Dermis blood vessel endothelial cell (primary cell): ENCODE measurements at places on chromosomes 7 and 10. TPM values are rescaled to one million over a fixed set of nuclear protein-coding genes. Genes with fewer than 3 reads are reported as not detected.
A peak's percentile ranks its signal among the peaks of the same experiment; 100 is the strongest.

DNA sequence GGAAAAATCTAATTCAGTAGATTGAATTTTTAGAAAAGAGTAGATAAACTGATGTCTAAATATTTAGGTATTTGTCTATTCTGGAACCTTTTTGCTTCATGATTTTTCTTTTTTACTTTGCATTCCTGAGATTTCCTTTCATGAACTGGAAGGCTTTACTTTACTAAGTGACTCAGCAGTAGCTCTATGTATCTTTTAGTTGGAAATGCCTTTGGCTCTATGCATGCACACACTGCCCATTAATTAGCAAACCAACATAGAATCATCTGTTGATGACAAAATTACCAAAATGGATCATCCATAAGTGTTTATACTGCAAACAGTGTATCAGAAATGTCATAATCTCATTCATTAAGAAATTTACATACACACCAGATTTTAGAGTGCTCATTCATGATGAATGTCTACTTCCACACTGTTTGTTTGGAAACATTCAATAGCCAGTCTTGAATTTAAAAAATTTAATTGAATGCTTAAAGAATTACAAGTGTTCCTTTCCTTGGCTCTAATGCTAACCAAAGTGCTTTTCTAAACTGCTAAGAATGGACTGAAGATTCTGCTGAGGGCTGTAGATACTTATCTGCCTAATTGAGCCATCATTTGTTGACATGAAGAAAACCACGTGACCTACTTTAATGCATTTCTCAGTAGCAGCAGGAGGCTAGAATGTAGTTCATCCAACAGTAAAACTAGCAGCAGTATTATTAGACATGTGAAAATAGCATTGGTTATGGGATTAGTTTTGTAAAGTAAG lies 282.0 kb downstream of the ADK start:
- no peak for DNase-seq

DNA sequence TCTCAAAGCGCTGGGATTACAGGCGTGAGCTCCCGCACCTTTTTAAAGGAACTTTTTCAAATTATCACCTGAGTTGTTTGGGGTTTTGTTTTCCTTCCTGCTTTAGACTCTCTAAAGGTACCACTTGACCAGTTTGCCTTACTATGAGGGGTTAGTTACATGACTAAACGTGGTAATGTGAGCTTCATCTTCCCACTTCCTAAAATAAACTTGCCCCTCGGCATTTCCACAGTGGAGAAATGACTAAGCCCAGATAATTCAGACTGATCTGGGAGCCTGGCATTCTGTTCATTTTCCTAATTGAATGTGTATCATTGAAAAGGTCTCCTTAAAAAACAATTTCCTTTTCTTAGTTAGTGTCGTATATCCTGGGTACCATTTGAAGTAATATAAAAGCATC lies 163.4 kb downstream of the PLXDC2 start:
- no peak for DNase-seq

DNA sequence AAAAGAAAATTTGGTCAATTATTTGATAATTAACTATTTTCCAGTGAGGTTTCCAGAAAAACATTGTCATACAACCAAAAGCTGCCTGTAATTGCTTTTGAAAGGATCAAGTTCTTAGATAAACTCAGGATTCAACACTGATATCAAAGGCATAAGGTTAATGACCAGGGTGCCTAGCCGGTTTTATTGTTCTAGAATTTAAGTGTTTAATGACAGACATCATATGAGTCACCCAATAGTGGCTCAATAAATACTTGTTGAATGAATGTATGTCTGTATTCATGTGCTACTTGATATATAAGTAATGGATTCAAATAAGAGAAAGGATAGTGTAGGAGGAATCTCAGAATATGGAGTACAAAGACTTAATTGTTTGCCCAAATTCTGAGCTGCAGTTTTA lies 196.1 kb upstream of the LRGUK start:
- DNase-seq: peak; percentile 13

- peak; percentile 73 for DNase-seq
Measured at GRCh38 chr7:35424869-35425495, 171.1 kb upstream of the TBX20 start.

DNA sequence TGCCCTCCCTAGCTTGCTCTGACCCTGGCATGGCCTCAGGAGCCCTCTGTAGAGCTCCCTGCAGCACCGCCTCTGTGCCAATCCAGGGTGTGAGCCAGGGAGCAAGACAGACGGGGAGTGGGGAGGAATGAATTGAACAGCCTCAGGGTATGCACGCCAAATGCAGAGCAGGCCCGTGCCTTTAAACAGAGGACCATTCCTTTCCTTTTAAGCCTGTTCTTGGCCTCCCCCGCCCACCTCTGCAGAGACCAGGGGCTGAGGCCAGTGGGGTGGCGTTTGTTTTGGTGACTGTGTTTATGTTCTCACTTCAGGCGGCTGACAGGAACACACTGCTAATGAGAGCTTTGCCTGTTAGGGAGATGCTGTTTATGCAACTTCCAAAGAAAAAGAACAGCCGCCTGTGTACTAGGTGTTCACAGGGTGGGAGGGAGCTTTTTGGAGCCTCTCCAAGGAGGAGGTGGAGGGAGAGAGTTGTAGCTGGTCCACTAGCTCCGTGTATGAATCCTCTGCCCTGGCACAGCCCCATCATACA lies 528.1 kb upstream of the DPP6 start:
- no peak for DNase-seq

DNA sequence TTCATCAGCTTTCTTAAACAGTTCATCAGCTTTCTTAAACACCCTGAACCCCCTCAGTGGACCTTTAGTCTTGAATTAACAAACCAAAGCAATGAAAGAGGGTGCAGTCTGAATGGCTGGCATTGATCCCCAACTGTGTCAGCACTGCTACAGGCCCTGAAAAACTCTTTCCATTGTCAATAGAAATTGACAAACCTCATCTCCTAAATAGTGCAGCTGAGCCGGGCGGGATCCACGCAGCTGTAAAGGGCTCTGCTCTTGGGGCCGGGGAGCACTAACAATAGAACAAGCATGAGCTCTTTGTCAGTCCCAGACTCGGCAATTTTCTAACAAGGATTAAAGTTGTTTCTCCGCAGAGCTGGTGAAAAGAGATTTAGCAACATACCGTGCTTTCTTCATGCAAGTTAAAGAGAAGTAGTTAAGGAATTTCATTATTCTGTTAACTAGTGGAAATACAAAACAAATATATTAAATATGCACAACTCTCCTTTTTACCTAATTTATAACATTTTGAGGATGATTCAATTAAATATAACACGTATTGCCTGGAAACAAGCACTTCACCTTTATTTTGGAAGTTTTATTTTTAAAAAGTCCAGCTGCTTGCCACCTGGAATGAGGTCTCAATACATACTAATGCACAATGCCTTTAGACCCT lies 24.7 kb upstream of the FEZF1 start:
- DNase-seq: no peak

DNA sequence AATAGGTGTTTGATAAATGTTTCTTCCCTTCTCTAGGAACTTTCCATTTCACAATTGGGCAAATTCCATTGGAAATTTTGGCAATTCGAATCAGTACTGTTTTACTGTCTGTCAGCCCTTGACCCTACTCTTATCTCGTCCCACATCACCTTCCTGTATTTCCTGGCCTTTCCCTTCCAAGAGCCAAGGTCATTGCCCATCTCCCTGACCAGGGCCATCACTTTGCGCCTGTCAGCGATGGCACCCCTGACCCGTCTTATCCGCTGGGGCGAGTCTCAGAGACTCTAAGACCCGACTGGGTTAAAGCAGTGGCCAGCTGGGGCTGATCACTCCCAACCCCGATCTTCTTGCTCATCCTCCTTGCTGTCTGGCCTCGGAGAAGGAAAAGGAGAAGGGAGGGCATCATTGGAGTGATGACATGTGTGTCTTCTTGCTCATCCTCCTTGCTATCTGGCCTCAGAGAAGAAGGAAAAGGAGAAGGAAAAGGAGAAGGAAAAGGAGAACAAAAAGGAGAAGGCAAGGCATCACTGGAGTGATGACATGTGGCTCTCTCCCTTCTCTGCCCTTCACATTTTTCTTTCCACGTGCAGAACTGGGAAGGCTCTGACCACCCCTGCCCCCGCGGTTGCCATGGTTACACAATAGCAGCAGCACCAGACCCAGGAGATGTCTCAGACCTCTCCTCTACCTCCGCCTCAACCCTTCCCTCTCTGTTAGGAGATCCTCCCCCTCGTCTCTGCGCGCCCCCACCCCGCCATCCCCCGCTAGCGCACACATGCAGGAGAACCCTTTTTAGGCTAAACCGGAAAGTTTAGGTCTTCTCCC lies 2.0 kb downstream of the SEMA3D start:
- peak; percentile 27 for DNase-seq

The EEPD1 gene
- 1.3 and 5.1 TPM in 2 replicates for total RNA-seq

GRCh38 chr7:133121175-133121844 lies 39.4 kb upstream of the CHCHD3 start:
- no peak for DNase-seq

GRCh38 chr7:131225619-131226513 lies 101.8 kb upstream of the MKLN1 start:
- DNase-seq: peak; percentile 43

- DNase-seq: peak; percentile 79
Measured at GRCh38 chr10:78579995-78580394, 488.8 kb upstream of the ZMIZ1 start.

- no peak for DNase-seq
Measured at GRCh38 chr7:70217571-70217970, 619.3 kb downstream of the AUTS2 start.

- DNase-seq: peak; percentile 81
Measured at GRCh38 chr10:34723750-34724149, 91.3 kb downstream of the PARD3 start.

DNA sequence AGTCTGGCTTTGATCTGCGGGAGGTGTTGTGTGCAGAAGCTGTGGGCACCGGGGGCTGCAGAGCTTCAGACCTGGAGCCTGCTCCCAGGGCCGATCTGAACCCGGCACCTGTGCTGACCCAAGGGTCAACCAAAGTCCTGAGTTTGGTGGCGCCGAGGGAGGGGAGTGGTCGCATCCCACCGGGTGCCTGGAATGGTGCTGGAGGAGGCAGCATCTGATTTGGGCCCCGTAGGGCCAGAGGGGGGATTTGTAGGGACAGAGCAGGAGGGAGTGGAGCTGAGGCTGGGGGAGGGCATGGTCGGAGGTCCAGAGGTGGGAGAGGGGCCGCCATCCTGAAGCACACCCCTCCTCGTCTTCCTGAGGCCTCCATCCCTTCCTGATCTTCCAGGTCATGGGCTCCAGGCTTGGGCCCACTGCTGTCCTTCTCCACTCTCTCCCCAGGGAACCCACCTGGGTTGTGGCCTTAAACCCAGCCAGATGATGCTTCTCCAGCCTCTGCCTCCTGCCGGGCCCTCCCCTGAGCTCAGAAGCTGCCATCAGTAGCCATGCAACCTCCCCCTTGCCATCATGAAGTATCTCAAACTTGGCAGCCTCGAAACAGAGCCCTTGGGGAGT lies 112.9 kb downstream of the LHPP start:
- DNase-seq: no peak

GRCh38 chr7:47581804-47582763 lies at the start of gene TNS3:
Gene TNS3, minus strand, starts transcription at chr7:47582111. Its CDS starts 142,475 bp downstream, at chr7:47439636.
- DNase-seq: peak; percentile 52

DNA sequence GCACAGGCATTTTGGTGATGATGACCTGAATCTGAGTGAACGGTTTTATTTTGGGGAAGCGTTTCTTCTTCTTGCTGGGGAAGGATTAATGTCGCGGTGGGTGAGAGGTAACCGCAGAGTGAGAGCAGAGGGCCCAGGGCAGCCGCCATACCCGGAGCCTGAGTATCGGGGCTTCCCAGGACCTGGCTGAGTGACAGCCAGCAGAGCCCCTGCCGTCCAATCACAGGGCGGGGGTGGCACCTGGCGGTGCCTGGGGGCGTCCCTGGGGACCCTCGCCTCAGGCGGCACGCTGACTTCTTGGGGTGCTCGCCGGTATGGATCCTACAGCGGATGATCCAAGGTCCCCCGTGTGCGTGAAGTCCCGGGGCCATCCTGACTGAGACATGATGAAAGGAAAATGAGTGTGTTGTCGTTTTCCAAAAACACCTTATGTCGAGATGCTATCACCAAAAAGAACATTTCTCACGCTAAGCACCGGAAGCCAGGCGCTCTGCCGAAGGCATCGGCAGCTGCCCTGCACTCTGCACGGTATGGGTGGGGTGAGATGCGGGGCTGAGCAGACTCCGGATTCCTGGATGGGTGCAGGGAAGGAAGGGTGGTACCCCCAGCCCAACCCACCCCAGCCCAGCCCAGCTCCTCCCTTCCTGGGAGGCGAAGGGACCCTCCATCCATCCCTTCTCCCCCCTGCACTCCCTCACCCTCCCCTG lies 227.9 kb upstream of the SHH start:
- DNase-seq: no peak
